ENCODE measurements at places on chromosomes 16 and 17.

GRCh38 chr17:76086384-76086783 lies 7.4 kb downstream of the ZACN start:
- DNase-seq, result no peak

- DNase-seq, result no peak
Observed at GRCh38 chr16:85424260-85425073, 188.7 kb upstream of the GSE1 start.

GRCh38 chr16:1291576-1291974 lies 17.9 kb upstream of the UBE2I start:
- DNase-seq, result no peak

- peak; percentile 32 for DNase-seq
Observed at GRCh38 chr17:57833179-57833939, 16.5 kb downstream of the MRPS23 start.

DNA sequence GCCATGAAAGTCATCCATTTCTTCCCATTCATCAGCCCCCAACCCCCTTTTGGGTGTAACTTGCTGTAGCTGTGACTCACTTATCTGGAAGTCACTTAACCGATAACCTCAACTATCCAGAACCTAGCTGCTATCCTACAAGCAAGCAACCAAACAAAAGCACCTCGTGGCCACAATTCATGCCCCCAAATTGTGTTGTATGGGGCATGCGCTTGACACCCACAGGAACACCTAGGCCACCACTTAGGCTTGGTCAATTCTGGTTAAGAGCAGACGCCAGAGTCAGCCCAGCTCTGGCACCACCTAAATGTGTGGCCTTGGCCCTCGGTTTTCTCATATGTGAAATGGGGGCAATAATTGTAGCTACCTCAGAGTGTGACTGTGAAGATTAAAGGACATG lies 3.7 kb downstream of the PIK3R5 start:
- no peak for DNase-seq

DNA sequence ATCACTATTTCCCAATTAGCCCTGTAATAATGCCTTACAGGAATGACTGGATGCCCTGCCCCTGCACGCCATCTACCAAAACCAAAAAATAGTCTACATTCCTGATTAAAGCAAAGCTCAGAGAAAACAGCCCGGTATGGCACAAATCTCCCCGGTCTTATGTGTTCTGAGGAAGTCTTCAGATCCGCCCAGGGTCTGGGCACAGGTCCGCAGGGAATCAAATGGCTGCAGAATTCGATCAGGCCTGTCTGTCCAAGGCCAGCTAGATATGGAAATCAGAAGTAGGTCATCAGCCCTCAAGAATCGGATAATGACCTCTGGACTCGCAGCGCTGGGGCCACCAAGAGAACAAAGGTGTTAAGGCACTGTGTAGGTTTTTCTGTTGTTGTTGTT lies 171.0 kb downstream of the ZFHX3 start:
- no peak for DNase-seq

GRCh38 chr17:17033466-17033865 lies 8.8 kb upstream of the MPRIP start:
- no peak for DNase-seq

DNA sequence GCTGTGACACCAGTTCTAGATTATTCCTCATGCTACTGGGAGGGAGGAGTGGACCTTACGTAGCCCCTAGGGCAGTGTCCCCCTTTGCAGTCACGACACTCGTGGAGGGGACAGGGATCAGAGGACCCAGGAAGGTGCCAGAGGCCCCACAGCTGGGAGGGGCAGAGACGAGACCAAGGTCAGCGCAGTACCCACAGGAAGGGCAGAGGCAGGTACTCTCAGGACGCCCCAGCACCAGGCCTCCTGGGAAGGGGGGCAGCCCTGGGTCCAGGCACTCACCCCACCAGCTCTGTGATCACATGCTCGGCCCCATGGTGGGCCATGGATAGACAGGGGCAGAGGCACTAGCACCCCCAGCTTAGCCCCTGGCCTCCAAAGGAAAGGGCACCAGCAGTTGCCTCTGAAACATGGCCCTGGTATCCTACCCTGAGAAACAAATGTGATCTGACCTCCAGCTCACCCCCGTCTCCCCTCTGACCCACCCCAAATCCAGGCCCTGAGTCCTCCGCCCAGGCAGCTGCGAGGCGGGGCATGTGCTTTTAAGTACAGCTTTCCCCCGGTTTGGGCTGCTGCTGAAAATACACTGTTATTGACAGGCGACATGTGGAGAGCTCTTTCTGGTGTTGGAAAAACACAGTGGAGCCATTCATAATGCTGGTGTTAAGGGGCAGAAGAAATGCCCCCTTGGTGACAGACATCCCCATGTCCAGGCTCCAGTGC lies 361.9 kb downstream of the C16orf95 start:
- DNase-seq, result no peak

- DNase-seq, result no peak
Observed at GRCh38 chr17:48604770-48605329, at the start of gene HOXB6. Gene HOXB6, minus strand, starts transcription at chr17:48604986. Its CDS starts 6,836 bp downstream, at chr17:48598150.

GRCh38 chr16:73396556-73396955 lies 348.6 kb upstream of the ZFHX3 start:
- DNase-seq, result peak; percentile 8

DNA sequence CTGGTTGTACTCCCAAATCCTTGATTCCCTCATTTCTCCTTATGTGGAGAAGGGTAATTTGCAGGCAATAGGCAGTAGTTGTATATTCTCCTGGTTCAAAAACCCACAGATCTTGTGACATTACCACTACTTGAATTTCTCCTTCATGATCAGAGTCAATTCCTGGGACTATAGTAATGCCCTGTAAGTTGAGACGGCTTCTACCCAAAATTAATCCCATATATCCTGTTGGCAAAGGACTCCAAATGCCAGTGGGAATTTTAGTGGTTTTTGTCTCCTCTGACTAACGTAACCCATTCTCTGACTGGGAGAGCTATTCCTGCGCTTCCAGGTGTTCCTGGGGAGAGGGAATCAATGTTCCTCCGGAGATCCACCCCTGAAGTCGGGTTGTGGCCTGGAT lies 11.6 kb upstream of the ZNF689 start:
- no peak for DNase-seq

DNA sequence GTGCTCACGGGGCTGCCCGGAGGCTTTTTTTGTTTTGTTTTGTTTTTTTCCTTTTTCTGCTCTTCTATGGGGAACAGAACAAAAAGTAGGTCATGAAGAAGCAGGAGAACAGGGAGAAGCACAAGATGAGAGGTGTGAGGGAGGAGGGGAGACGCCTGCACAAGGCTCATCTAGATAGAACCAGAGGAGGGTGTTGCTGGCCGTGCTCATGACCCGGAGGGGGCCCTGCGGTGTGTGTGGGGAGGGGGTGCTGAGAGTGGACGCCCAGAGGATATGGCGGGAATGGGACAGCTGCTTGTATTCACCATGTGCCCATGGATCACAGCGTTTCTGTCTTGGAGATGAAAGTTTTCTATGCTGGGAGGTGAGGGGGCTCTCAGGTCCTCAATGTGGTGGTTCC lies 183.7 kb downstream of the FOXL1 start:
- DNase-seq, result no peak

DNA sequence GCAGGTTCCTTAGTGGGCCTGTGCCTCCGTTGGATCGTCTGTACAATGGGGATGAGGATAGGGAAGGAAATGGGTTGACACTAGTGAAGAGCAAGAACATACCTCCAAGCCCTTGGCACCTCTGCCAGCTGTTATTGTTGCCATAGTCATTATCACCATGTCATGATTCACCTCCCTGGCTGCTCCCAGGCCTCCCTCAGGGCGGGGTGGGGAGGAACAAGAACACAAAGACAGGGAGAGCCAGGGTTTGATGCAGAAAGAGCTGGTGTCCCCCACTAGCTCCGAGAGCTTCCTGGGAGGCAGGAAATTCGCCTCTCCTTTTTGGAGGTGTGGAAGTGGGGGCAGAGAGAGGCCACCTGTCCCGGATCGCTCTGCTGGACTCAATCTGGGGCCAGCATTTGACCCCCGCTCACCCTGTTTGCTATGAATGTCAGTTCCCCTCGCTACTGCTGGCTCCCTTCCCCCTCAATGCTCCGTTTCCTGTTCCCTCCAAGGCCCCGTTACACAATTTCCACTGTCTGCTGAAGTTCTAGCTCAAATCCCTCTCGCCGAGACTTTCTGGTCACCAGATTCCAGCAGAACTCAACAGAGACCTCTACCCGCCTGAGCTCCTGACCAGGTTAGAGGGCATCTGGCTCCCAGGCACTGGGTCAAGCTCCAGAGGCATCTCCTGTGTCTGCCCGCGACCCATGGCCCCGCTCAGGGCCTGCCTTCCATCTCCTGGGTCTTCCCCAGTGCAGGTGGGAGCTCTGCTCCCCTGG lies 9.1 kb downstream of the TIMP2 start:
- DNase-seq, result no peak

DNA sequence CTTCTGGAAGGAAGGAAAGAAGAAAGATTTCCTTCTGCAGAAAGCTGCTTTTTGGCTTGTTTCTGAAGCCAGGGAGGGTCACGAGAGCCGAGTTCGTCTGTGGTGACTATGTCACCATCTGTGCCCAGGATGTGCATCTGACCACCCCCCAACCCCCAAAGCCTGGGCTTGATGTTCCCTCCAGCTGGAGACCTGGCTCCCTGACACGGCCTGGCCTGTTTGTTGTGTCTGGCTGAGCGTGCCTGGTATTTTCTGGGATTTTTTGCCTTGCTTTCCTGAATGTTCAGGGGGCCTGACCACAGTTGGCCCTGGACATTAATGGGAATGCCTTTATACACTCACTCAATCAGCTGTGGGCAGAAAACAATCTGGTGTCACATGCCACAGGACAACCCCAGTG lies 38.9 kb downstream of the LGALS9 start:
- DNase-seq, result no peak

DNA sequence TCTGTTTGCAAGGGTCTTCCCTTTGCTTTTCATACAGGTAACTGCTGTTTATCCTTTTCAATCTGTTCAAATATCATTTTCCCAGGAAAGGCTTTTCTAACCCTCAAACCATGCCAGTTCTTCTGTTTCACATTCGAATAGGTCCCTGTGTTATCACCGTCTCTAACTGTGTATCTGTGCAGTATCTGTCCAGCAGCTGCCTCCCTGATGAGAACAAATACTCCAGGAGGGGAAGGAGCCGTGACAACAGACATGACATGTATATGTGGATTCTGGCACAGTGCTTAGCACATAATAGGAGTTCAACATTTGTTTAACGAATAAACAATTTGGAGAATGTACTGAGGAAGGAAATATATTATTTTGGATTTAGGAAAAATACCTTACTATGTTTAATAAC lies 95.7 kb downstream of the STX8 start:
- no peak for DNase-seq

DNA sequence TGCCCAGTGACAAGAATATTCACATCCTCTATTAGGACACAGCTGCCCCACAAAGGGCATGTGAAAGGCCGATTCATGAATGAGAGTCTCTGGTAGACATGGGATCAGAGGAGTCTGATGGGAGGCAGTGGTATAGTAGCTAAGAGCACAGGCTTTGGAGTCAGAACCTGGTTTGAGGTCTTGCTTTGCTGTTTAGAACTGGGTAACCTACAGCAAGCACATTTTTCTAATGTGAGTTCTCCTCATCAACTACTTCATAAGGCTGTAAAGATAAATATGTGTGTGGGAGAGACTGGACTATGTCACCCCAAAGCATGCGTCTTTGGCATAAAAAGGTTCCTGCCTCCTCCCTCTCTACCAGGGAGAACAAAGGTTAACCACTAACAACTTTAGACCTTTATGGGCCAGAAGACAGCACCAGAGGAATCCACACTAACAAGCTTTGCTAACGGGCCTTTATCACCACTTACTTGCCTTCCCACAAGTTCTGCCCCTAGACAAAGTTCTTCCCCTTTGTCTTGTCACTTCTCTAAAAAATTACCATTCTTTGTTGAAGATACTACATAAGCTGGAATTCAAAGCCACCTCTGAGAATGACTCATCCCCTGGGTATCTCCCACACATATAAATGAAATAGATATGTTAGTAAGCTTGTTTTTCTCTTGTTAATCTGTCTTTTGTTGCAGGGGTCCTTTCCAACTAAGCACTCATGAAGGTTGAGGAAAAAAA lies 21.1 kb downstream of the CDR2 start:
- DNase-seq, result peak; percentile 21

GRCh38 chr17:17420561-17421269 lies 56.1 kb upstream of the MED9 start:
- no peak for DNase-seq

- DNase-seq, result no peak
Observed at GRCh38 chr16:53905028-53905427, 201.1 kb downstream of the FTO start.

- DNase-seq, result no peak
Observed at GRCh38 chr17:9897372-9897968, 7.6 kb downstream of the RCVRN start.

- peak; percentile 57 for DNase-seq
Observed at GRCh38 chr17:50177983-50178834, 12.4 kb downstream of the SGCA start.

DNA sequence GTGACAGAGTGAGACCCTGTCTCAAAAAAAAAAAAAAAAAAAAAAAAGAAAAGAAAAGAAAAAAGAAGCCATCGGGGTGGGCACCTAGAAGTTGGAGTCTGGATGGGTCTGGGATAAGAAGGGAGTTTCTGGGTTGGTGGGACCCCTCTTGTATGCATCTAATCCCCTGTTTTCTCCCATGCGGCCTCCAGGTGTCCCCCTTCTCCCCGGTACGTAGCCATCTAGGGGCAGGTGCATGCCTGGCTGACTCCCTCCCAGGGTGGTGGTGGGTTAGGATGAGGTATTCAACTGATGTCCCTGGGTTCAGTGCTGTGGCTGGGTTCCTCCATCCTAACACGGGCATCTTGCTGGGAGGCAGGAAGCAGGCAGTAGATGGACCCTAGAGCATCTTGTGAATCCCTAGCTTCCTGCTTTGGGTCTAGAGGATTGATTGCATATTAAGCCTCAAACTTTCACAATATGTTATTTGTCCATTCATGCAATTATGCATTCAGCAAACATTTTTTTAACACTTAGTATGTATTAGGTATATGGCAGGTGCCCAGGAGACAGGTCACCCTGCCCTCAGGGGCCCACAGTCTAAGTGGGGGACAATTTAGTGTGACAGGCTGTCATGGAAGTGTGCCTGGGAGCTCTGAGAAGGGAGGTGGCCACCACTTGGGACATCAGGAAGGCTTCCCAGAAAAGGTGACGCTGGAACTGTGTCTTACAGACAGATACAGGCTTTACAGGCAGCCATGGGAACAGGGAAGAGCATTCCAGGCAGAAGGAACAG lies 13.1 kb downstream of the FMNL1 start:
- no peak for DNase-seq

- DNase-seq, result no peak
Observed at GRCh38 chr17:78558181-78558850, 18.9 kb downstream of the DNAH17 start.

- no peak for DNase-seq
Observed at GRCh38 chr16:31427441-31428278, 500 bp downstream of the COX6A2 start.

Data from GM06990 (cell line).